IMR-90 (cell line): ENCODE measurements at places on chromosomes 16 and 17.

GRCh38 chr17:2594722-2595599 lies 1.5 kb downstream of the PAFAH1B1 start:
- DNase-seq = no peak

GRCh38 chr16:28164140-28164539 lies 47.6 kb downstream of the XPO6 start:
- DNase-seq = peak; percentile 73

DNA sequence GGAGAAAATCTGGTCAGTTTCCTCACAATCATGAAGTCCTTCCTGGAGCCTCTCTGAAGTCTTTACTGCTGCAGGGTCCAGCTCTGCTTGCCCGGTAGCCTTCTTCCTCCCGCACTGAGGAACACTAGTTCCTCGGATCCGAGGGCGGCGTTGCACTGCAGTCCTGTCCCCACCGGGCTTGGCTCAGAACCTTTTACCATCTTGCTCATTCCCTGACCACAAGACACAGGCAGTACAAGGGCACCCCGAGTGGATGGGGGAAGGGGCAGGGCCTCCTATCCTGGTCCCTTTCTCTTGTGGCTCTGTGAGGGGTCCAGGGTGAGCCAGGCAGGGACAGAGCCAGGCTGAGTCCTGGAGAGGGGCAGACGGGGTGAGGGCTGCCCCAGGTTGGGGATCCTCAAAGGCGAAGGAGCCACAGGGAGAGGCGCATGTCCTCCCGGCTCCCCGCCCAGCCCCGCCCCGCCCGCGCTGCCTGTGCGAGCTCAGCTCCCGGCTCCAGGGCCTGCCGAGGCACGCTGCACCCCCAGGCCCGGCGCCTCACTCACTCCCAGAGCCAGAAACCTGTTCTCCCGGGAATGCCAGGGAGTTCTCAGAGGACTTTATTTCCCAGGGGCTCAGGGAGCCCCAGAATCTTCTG lies 1.5 kb downstream of the FOXN1 start:
- DNase-seq = no peak

DNA sequence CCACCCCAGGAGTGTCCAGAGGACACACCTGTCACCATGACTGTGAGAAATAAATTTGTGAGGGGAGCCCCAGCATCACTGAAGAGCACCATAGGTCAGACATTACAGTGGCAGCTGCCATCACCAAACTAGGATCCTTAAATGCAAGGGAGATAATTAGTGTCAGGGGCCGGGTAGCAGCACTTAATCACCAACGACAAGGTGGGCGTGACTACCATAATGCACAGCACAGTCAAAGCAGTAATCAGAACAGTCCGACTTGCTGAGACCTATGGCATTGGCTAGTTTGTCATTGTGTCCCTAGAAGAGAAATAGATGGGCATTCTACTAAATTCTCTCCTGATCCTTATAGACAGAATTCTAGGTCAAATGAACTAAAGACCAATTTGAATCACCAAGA lies 856.7 kb upstream of the GOT2 start:
- no peak for DNase-seq

DNA sequence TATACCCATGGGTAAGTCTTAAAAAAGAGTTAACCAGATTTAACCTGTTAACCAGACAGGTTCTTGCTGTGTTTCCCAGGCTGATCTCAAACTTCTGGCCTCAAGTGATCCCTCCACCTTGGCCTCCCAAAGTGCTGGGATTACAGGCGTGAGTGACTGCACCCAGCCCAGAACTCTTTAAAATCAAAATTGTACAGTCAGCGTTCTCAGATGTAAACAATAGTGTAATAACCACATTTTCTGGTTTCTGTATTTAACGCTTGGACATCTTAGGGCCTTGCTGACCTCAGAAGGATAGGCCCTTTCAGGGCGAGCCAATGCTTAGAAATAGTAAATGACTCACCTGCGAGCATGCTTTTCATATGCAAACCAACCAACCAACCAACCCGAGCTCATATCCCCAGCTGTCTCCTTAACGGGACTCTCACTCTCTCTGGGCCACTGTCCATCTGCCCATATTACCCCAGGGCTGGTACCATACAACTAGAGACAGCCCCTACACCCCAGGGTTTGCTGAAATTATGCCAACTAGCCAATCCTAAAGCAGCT lies 415.0 kb upstream of the XYLT1 start:
- DNase-seq = no peak

GRCh38 chr17:62891659-62892058 lies 74.4 kb upstream of the TANC2 start:
- DNase-seq = no peak

DNA sequence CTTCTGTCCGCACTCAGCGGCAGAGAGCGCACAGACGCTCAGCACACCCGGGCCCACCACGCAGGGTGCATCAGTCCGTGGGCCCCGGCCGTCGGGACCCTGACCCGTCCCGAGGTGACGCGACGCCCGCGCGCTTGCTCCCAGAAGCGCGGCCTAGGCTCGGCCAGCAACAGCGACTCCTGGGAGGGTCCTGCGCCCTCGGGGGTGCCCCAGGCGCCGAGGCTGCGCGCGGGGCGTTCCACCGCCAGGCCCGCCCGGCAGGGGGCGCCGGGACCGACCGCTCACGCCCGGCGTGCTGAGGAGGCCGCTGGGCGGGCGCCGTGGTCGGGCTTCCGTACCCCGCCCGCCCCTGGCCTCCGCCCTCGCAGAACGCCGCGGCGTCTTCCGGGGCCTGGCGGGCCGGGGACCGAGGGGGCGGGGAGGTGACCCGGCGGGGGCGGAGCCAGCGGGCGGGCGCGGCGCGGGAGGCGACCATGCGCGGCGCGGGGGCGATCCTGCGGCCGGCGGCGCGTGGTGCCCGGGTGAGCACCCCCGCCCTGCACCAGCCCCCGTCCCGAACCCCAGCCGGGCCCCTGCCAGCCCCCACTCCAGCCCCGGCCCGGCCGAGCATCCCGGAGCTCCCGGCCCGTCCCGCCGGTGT lies at the start of gene CISD3:
CISD3 (plus strand) TSS at position 456 of the 640 bp plus-strand sequence; CDS start at position 474, 18 bp downstream.
- peak; percentile 76 for DNase-seq

- no peak for DNase-seq
Measured at GRCh38 chr16:11672206-11673090, 4.2 kb downstream of the SNN start.

DNA sequence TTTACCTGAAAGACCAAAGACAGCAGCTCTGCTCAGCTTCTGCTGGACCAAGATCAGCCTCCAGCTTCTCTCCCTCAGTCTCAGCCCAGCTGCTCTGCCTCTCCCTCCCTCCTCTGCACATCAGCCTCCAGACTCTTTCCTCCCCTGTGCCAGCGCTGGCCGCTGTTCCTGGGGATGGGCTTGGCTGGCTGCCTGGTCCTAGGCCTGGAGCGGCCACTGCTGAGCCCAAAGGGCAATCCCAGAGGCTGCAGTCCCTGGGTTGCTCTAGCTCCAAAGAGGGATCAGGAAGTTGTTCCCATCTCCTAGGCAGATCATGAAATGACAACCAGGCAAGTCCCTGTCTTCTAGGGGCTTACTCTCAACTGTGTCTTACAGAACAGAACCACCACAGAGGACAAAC lies 31.3 kb downstream of the DCUN1D3 start:
- peak; percentile 57 for DNase-seq

GRCh38 chr16:56349086-56349415 lies 76.3 kb downstream of the AMFR start:
- DNase-seq = no peak

DNA sequence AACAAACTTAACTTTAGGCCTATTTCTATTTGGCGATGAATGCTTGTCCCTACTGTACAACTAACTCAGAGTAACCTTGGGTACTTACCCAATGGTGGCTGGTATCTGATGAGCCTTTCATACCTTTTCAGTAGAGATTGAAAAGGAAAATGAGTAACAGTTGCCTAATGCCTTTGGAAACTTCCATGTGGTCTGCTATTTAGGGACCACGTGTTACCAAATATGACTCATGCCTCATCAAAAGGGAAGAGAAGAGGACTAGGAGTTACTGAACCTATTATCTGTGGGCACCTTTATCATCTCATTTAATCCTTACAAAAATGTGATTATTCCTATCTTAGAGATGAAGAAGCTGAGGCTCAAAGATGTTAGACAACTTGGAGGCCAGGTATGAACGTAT lies 8.1 kb downstream of the MYOCD start:
- peak; percentile 75 for DNase-seq

DNA sequence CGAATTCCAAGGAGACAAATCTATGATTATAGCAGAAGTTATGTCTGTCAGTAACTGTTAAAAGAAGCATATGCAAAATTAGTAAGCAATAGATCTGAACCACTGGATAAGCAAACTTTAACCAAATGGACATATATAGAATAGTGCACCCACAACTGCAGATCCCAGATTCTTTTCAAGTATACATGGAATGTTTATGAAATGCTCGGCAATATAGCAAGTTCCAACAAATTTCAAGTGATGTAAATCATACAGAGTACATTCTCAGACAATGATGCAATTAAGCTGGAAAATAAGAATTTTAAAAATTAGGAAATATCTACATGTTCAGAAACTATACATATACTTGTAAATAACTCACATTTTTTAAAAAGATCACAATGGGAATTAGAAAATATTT lies 8.4 kb upstream of the HELZ start:
- DNase-seq = peak; percentile 40

- no peak for DNase-seq
Measured at GRCh38 chr16:54935266-54935968, 4.8 kb downstream of the IRX5 start.

GRCh38 chr17:65799454-65799853 lies 238.0 kb upstream of the AXIN2 start:
- DNase-seq = no peak

GRCh38 chr16:60031740-60032139 lies 1297.6 kb upstream of the GOT2 start:
- DNase-seq = no peak

DNA sequence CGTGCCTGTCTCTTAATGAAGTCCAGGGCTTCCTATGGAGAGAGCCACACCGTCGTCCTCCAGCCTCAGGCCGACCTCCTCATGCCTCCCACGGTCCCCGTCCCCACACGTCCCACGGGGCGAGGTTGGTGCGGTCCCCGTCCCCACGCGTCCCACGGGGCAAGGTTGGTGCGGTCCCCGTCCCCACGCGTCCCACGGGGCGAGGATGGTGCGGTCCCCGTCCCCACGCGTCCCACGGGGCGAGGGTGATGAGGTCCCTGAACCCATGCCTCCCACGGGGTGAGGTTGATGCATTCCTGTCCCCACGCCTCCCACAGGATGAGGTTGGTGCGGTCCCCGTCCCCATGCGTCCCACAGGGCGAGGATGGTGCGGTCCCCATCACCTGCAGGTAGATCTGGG lies 20.9 kb downstream of the GALNS start:
- DNase-seq = no peak

- peak; percentile 89 for DNase-seq
Measured at GRCh38 chr17:78789663-78790181, 7.6 kb upstream of the CYTH1 start.

- peak; percentile 15 for DNase-seq
Measured at GRCh38 chr17:17051791-17052461, 9.7 kb downstream of the MPRIP start.

DNA sequence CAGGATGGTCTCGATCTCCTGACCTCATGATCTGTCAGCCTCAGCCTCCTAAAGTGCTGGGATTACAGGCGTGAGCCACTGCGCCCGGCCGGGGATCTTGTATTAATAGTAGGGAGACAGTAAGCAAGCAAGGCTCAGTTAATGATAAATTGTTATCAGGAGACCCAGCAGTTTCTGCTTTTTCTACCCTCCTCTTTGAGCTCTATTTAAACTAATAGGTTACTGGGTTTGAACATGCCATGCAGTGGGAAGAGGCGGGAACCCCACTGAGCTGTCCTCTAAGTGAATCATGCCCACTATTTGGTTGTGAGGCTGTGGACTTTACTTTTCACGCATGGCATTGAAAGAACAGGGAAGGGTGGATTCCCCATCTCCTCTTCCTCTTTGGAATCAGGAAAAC lies 223.9 kb downstream of the WWOX start:
- DNase-seq = no peak

DNA sequence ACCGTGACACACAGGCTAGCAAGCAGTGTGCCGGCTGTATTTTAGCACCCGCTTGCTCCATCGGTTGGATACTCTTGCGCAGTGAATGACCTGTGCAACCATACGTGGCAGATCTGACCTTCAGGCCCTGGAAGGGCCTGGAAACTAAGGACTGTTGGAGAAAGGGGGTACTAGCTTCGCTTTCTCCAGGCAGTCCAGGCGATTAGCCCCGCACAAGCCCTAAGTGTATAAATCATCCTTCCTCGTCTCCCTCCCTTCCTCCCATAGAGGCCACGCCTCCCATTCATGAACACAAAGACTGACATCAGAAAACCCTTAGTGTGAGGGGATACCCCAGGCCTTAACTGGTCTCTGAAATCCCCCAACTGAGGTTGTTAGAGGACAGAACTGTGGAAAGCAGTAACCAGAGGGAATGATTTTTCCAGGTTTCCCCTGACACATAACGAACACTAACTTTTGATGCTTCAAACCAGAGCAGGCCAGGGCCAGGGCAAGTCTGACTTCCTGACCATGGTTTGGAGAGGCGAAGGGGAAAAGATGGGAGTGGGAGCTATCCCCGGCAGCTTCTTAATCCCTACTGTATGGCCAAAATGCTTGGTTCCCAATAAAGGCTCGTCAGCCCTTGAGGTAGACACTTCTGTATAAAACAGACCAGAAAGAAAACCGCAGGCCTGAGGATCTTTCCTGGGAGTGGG lies 1.4 kb upstream of the DYNLL2 start:
- no peak for DNase-seq

DNA sequence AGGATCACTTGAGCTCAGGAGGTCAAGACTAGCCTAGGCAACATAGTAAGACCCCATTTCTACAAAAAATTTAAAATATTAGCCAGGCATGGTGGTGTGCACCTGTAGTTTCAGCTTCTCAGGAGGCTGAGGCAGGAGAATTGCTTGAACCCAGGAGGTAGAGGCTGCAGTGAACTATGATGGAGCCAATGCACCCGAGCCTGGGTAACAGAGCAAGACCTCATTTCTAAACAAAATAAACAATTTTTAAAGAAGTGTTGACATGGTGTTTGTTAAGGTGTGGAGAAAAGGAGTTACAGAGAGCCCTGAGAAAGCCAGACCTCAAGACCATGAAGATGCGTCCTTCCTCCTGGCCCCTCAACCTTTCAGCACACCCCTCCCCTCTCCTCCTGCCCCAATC lies 37.6 kb upstream of the C1QL1 start:
- DNase-seq = no peak

- no peak for DNase-seq
Measured at GRCh38 chr16:25690552-25691143, 1.1 kb upstream of the HS3ST4 start.

- DNase-seq = peak; percentile 45
Measured at GRCh38 chr16:83701494-83701893, 106.3 kb upstream of the HSBP1 start.

GRCh38 chr17:13421581-13422130 lies 180.1 kb downstream of the HS3ST3A1 start:
- no peak for DNase-seq

DNA sequence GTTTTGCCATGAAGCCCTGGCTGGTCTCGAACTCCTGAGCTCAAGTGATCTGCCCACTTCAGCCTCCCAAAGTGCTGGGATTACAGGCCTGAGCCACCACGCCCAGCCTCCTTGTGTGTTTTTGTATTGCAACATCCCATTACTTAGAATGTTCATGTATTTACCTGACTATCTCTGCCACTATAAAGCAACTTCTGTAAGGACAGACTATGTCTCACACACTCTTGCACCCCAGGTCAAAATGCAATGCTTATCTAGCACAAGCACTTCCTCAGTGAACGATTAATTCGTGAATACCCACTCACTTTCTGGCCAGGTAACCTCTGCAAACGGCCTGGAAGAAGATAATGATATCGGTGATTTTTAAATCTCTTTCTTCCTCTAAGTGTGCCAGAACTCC lies 82.6 kb downstream of the NDEL1 start:
- no peak for DNase-seq
